ENCODE measurements at places on chromosomes 7 and 10. TPM values are rescaled to one million over a fixed set of nuclear protein-coding genes. Genes with fewer than 3 reads are reported as not detected.

Gene ZNF736
- 20.8 TPM for total RNA-seq

Gene NMT2
- 10.9 TPM for total RNA-seq

Gene OR2A42
- total RNA-seq: not detected

DNA sequence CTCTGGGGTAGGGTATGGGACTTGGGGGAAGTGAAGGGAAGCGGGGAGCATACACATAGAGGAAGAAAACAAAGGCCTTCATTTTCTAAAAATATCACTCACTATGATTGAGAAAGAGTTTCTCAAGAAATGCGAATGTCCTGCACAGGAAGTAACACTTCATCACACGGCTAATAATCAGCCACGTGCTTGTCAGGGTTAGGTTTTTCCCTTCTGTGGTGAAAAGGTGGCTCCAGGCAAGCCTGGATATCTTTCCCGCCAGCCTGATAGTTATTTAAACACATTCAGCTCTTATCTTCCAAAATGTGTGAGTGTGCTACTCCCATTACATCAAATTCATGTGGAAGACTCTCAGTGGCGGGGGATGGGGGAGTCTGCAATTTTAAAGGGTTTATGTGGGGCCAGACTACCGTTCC lies 166.4 kb upstream of the ADO start:
- H3K4me3 ChIP-seq: no peak overlapping the region
- no peaks in the 10 kb centered on the region for H3K36me3 ChIP-seq
- no peaks in the 10 kb centered on the region for H3K27me3 ChIP-seq
- no peak overlapping the region for H3K27ac ChIP-seq

GRCh38 chr7:110568932-110569331 lies 522.0 kb upstream of the LRRN3 start:
- no peaks in the 10 kb centered on the region for H3K27me3 ChIP-seq
- no peak overlapping the region for H3K4me3 ChIP-seq
- no peak overlapping the region for H3K27ac ChIP-seq
- DNase-seq: no peak
- H3K36me3 ChIP-seq: no peaks in the 10 kb centered on the region

DNA sequence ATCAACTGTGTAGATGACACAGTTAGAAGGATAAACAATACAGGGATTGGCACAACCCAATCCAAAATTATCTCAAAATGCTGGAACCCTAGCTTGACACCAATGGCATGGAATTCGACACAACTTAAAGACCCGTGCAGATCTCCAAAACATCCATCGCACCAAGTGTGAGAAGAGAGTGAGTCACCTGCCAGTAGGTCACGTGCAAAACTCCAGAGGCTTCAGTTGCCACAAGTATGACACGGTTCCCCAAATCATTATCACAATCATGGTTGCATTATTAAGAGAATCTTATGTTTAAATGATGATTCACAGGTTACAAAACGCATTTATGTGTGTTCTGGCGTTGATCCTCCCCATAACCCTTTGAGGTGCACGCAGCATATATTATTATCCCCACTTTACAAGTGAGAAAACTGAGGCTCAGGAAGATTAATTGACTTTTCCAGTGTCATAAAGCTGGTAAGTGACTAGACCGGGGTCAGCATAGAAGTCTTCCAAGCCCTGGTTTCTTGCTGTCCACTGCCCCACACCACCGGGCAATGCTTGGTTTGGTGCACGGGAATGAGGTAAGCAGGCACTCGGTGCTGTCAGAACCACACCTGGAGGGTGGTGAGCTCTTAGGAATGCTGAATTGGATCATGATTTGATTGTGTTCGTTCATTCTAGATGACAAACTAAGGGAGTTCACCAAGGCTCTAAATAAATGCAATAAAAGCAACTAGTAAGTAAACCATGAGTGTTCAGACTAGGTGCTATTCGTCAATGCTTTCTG lies 23.6 kb upstream of the STK17A start:
- no peak overlapping the region for H3K4me3 ChIP-seq
- H3K36me3 ChIP-seq: no peaks in the 10 kb centered on the region
- no peak overlapping the region for H3K27ac ChIP-seq

- no peak overlapping the region for H3K4me3 ChIP-seq
- DNase-seq: no peak
- peaks cover 24% of the 10 kb centered on the region for H3K4me1 ChIP-seq
- H3K27me3 ChIP-seq: no peaks in the 10 kb centered on the region
Observed at GRCh38 chr10:112962343-112962742, 12.3 kb downstream of the TCF7L2 start.

GRCh38 chr7:12722136-12722535 lies 34.7 kb downstream of the ARL4A start:
- no peak for DNase-seq
- H3K4me1 ChIP-seq: peaks cover 8% of the 10 kb centered on the region
- H3K36me3 ChIP-seq: no peaks in the 10 kb centered on the region
- H3K27me3 ChIP-seq: no peaks in the 10 kb centered on the region

DNA sequence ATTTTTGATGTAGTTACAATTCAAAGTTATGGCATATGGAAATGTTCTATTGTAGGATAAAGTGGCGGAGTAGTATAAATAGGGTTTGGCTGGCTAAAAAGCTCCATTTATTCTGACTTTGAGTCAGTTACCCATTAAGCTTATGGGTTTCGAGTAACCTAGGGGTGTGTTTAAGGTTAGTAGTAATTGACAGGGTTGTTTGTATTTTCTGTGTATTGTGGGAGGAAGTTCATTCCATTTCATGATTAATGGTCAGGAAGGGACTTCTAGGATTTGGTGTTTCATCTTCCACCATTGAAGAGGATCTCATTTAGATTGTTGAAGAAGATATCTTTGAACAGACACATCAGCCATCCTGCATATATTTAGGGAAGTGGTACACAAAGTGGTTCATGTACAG lies 75.0 kb downstream of the BICC1 start:
- no peaks in the 10 kb centered on the region for H3K36me3 ChIP-seq
- no peaks in the 10 kb centered on the region for H3K27me3 ChIP-seq
- H3K4me3 ChIP-seq: no peak overlapping the region
- H3K4me1 ChIP-seq: no peaks in the 10 kb centered on the region

DNA sequence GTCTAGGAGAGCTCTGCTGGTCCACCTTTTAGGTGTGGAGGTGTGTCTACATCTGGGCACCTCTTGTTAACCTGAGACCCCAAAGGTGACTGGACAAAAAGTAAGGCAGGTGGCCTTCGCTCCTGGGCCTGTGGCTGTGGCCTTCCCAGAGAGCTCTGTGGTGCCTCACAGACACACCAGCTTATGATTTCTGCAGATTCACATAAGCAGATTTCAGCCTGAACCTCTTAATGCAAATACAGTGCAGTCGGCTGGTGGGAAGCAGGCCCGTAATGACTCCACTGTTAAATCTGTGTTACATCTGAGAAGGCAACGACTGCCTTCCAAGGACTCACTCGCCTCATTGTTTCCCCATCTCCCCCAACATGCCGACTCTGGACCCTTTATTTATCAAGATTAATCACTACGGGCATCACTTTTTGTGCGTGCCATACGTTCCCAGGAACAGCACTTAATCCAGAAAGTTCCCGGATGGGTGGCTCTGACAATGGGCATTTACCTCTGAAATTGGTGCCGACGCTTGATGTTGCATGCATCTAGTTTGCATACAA lies 119.8 kb downstream of the EBF3 start:
- DNase-seq: no peak
- H3K36me3 ChIP-seq: no peaks in the 10 kb centered on the region
- no peak overlapping the region for H3K27ac ChIP-seq
- peaks cover 65% of the 10 kb centered on the region for H3K27me3 ChIP-seq
- H3K4me3 ChIP-seq: no peak overlapping the region
- H3K4me1 ChIP-seq: no peaks in the 10 kb centered on the region

Measured in PC-9 (cell line).